ENCODE measurements at places on chromosomes 1 and 21.

- DNase-seq, result no peak
These were observed 7.6 kb downstream of the CD101 start for GRCh38 chr1:117009132-117009531.

DNA sequence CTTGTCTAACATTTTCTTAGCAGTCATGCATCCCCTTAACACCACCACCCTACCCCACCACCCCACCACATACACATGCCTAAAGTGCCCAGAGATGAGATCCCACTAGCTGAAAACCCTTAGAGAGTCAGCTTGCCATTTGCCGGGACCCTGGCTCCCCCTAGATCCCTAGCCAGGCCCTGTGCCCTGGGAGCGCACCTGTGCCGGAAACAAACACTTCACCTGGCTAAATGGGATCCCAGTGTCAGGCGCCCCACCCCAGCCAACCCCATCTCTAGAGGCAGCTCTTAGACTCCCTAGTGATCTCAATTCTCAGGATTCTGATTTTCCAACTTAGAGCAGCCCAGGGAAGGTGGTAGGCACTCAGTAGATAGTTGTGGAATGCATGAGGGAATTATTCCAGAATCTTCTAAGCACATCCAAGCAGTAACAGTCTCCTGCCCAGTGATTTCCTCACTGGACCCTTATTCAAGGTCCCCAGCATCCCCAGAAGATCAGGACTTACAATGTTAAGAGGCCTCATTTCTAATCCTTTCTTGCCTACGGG lies 105.2 kb downstream of the LAMC2 start:
- no peak for DNase-seq

- no peak for DNase-seq
These were observed 87.3 kb downstream of the SIK1 start for GRCh38 chr21:43339668-43340067.

DNA sequence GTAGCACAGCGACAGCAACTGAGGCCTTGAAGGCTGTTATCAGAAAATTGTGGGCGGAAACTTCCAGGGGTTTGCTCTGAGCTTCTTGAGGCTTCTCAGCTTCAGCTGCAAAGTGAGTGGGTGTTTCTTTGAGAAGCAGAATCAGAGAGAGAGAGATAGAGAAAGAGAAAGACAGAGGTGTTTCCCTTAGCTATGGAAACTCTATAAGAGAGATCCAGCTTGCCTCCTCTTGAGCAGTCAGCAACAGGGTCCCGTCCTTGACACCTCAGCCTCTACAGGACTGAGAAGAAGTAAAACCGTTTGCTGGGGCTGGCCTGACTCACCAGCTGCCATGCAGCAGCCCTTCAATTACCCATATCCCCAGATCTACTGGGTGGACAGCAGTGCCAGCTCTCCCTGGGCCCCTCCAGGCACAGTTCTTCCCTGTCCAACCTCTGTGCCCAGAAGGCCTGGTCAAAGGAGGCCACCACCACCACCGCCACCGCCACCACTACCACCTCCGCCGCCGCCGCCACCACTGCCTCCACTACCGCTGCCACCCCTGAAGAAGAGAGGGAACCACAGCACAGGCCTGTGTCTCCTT lies at the start of gene FASLG:
Gene FASLG, plus strand, starts transcription at position 233 of the 583 bp plus-strand sequence. Its CDS starts 99 bp downstream, at position 332.
- DNase-seq, result peak; percentile 36

DNA sequence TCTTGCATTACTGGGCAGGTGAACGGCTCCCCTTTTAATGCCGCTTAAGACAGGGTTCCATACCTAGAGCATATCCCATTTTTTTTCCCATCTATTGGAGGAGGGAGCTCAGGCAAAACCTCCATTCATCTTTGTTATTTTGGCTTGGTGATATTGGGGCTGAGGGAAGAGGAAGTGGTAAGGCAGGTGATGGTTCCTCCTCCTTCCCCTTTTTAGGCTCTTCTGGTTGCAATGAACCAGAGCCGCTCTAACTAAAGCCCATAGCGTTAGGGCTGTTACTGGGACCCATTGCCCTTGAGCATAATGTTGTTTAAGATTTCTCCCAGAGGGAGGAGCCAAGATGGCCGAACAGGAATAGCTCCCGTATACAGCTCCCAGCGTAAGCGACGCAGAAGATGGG lies 21.1 kb downstream of the PYHIN1 start:
- DNase-seq, result no peak

- DNase-seq, result no peak
These were observed 2.3 kb downstream of the VPS26C start for GRCh38 chr21:37264808-37265207.

- DNase-seq, result no peak
These were observed 5.9 kb upstream of the CAMK2N1 start for GRCh38 chr1:20491866-20492265.

DNA sequence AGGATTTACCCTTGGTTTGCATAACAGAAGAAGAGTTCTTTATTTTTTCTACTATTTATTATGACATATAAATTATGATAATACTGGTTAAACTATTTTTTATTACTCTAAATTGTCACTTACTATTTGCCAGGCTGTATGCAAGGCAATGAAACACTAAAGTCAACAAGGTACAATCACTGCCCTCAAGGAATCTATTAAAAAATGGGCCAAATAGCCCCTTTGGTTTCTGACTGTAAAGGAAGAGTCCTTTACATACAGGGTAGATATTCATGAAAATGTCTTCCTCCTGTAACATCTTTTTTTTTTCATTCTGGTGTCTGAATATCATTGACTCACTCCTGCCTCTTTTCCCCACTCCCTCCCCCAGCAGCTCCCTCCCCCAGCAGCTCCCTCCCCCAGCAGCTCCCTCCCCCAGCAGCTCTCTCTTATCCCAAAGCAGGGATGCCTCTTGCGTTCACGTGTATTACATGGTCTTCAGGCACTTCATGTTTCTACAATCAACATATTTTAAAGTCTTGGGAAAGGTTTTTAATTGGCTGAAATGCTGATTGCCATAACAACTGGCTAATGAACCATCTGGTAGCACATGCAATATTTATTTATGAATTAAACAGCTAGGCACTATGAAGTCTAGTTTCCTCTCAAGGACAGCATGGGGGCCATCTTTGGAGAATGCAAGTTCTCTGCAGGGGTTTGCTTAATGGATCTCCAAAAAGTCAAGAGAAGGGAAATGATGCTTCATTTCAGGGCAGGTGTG lies 400.4 kb upstream of the PLXNA2 start:
- no peak for DNase-seq

DNA sequence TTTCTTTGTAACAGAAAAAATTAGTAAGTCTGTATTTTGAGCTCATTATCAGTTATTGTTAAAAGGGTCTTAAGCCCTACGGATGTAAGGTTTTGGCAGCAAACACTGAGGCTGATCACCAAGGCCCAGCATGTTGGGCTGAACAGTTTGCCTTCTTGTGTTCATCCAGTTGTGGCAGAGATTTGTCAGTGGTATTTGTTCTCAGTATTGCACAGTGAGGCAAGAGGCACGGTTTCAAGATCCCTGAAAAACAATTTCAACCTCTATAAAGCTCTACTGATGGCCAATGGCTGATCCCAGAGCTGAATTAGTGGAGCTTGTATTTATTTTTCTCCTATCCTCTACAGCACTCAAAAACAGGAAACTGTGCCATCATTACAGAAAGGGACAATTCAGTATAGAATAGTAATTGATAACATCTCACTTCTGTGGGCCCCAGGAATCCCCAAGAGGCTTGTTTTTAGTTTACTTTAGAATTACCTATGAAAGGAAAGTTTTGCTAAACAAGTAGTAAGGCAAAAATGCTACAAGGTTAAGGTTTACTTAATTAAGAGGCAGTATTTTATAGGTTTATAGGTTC lies 191.8 kb upstream of the RAB4A start:
- no peak for DNase-seq

- no peak for DNase-seq
These were observed 44.7 kb upstream of the ZBTB40 start for GRCh38 chr1:22406722-22407495.

- DNase-seq, result no peak
These were observed at the start of gene BTBD19 for GRCh38 chr1:44808063-44808937. Gene BTBD19, plus strand, starts transcription at chr1:44808523. Its CDS starts 298 bp downstream, at chr1:44808821.

DNA sequence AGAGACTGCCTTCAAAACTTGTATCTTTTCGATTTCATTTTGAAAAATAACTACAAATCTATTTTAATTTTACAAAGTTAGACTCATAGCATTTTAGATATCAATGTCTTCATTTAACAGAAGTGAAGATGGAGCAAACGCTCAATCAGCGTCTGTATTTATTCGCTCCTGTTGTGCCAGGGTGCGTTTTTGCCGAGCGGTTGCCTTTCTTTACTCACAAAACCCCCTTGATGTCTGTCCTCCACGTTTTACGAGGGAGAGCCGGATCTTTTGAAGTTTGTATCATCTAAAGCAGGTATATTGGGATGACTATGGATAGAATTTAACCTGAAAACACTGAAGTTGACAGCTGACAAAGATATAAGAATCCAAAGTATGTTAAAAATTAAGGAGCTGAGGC lies 44.6 kb downstream of the MRPL39 start:
- no peak for DNase-seq

GRCh38 chr1:173095632-173096031 lies 44.9 kb upstream of the TNFSF18 start:
- DNase-seq, result no peak

- no peak for DNase-seq
These were observed 3.2 kb upstream of the TFAP2E start for GRCh38 chr1:35569936-35570335.

- DNase-seq, result no peak
These were observed 27.0 kb upstream of the BTG2 start for GRCh38 chr1:203278082-203278884.

GRCh38 chr1:8797216-8797615 lies 20.2 kb downstream of the RERE start:
- no peak for DNase-seq

DNA sequence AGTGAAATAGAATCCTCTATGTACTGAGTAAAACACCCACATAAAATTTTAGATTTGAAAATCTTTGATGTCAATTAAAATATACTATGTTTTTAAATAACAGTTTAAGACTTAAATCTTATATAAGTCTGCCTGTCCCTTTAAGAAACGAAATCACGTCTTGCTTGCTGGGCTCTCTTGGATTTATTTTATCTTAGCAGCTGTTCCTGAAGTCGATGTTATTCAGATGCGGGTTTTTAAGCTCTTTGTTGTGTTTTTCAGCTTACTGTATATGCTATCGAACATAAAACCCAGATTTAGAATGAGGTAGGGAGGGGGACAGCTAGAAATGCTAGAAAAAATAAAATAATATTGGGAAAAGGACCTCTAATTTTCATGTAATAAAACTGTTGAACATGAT lies 11.1 kb upstream of the SSX2IP start:
- no peak for DNase-seq

DNA sequence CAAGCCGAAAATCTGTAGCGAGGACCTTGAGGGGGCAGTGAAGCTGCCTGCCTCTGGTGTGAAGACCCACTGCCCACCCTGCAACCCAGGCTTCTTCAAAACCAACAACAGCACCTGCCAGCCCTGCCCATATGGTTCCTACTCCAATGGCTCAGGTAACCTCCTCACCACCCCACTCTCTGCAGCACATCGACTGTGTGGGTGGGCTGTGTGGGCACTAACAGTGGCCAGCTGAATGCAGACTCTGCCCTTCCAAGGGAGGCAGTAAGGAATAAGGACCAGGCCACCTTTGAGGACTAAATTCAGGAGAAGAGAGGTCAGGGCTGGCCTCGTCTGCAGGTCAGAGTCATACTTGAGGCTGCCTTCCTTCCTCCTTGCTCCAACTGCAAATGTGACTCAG lies 25.5 kb upstream of the SARS1 start:
- no peak for DNase-seq

DNA sequence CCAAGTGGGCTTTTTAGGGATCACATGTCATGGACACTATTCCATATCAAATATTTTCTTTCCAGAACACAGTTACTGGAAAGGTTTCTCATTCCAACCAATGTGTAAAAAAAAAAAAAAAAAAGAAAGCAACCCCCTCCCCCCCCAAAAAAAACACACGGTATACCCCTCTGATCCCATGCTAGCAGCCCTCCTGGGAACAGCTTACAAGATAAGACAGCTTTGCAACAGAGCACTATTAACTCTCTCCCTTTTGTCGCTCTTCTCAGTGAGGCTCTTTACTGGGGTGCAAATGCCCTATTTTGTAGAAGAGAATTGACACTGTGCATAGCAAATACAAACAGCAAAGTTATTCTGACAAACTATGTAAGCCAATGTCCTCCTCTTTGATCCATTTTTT lies 161.2 kb downstream of the NTMT2 start:
- no peak for DNase-seq

GRCh38 chr1:211332036-211332616 lies 5.5 kb downstream of the TRAF5 start:
- DNase-seq, result no peak

DNA sequence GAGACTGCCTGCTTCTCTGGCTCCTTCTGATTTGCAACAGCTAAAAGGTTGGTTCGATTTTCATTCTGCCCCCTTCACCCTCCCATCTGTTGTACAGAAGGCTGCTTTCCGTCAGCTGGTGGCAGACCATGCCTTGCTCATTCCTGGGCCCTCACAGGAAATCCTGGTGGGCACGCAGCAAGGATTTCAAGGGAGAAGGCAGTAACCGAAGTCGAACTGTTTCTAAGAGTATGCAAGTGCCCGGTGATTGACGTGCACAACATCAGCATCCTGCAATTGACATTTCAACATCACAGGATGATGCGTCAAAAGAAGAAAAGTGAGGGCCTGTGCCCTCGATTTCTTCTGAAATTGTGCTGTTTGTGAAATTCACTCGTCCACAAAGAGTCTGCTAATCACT lies 83.8 kb downstream of the PLPP3 start:
- no peak for DNase-seq

DNA sequence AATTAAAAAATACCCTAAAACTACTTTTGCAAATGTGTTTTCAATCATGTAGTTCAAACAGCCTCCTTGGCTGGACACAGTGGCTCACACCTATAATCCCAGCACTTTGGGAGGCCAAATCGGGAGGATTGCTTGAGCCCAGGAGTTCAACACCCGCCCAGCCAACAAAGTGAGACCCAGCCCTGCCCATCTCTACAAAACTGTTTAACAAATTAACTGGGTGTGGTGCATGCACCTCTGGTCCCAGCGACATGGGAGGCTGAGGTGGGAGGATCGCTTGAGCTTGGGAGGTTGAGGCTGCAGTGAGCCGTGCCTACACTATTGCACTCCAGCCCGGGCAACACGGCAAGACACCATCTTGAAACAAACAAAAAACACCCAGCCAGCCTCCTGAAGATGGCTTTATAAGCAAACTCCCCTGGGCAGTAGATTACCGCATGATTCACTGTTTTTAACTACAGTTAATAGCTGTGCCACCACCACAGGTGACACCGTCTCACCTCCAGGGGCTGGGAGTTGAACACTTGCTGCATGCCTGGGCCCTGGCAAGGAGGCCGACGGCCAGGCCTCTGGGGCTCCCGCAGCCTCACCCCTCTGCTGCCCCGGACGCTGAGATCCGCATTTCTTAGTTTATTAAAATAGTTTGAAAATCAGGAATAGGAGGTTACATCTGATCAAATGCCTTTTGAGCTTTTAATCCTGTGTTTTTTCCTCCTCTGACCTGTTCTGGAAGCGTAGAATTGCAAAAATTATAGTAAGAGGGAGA lies 16.2 kb downstream of the PTTG1IP start:
- no peak for DNase-seq

DNA sequence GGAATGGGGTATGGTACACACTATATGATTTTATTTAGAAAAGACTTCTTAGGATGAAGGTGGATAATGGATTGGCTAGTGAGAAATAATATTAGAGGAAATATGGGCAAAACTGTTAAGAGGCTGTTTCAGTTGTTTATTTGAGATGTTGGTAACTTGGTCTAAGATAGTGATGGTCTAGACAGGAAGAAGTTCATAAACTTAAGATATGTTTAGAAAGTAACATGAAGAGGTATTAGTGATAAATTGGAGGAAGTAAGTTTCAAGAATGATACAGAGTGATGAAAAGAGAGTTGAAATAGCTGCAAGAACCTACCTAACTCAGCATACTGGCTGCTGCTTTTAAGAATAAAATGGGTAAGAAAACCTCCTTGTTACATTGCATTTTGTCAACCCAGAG lies 9.2 kb upstream of the PTPRC start:
- no peak for DNase-seq

All from activated T-helper 2 cell treated with anti-CD3 and anti-CD28 coated beads, Interferon-gamma antibody, Interleukin-2, Interleukin-4, amounts not matched to agents 10 μg/mL and 5 μg/mL and 100 μg/mL, durations not matched to agents 14 hours and 24 hours and 36 hours (primary cell).